Urothelium cell line (cell line): ENCODE measurements at places on chromosomes 4 and X.

GRCh38 chr4:165682611-165683010 lies 190.4 kb upstream of the TLL1 start:
- no peak for DNase-seq

GRCh38 chr4:155973639-155974475 lies 20.2 kb upstream of the CTSO start:
- peak; percentile 31 for DNase-seq

DNA sequence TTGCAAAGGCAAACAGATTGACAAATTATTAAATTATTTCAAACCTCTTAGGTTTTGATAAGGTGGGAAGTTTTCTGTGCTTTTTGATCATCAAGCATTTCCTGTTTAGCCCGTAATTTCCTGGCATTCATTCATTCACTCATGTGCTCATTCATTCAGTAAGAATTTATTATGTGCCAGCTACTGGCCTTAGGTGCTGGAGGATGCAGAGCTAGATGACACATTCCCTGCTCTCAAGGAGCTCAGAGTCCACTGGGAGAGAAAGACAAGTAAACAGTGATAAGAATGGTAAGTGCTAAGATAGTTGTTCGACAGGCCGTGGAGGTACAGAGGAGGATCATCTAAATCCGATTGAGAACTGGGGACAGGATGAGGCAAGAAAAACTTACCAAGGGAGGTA lies 153.0 kb downstream of the DCTD start:
- DNase-seq, result no peak

- peak; percentile 66 for DNase-seq
Measured at GRCh38 chr4:55635741-55636655, at the start of gene NMU. Gene NMU, minus strand, starts transcription at chr4:55636298. Its CDS starts 106 bp downstream, at chr4:55636192.

- DNase-seq, result no peak
Measured at GRCh38 chrX:13689741-13690211, 848 bp downstream of the RAB9A start.

DNA sequence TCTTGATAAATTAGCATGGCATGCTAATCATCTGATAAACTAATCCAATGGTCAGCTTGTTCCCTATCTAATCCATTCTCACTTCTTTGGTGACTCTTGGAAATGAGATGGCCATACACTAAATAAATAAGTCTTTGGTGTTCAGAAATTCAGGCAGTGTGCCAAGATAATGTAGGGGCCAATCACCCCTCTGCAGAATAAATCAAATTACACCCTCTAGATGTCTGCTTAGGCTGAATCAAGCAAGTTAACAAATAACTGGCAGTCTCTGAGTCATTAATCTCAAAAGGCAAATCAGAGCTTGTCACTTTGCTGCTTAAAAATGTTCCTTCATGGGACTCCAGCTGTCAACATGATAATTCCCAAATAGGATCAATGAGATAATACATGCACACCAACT lies 97.4 kb downstream of the NLGN4X start:
- no peak for DNase-seq

DNA sequence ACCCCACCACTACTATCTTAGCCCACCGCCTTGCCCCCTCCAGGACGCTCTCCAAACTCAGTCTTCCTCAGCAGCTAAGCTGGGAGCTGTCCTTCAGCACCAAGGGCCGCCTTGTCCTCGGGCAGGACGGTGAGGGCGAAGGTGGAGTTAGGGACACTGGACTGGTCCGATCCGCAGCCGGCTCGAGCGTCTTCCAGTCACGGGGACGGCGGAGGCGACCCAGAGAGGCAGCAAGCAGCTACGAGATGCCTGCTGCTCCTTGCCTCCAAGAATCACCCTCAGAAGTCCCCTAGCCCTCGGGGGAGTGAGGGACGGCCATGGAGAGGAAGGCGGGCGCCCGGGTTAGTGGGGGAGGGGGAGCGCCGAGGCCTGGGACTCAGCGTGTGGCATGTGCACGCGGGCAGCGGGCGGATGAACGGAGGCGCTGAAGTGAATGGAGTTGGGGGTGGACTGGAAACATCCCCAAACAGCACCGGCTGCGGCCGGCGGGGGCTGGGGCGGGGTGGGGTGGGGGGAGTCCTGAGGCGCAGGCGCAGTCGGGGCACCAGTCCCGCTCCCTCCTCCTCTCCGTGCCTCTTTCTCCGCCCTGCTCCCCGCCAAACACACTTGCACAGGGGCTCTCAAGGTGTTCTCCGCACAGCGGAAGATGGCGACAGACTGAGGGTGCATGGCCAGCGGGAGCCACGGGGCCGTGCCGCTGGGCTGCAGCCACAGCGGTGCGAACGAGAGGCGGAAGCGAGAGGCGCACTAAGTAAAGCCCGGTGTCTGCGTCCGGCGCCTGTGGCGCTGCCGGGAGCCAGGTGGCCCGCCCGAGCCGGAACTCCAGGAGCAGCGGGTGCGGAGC lies at the start of gene NALF2:
Gene NALF2, plus strand, starts transcription at position 545 of the 844 bp plus-strand sequence. CDS start 957 bp downstream, outside the sequence.
- DNase-seq, result peak; percentile 67

DNA sequence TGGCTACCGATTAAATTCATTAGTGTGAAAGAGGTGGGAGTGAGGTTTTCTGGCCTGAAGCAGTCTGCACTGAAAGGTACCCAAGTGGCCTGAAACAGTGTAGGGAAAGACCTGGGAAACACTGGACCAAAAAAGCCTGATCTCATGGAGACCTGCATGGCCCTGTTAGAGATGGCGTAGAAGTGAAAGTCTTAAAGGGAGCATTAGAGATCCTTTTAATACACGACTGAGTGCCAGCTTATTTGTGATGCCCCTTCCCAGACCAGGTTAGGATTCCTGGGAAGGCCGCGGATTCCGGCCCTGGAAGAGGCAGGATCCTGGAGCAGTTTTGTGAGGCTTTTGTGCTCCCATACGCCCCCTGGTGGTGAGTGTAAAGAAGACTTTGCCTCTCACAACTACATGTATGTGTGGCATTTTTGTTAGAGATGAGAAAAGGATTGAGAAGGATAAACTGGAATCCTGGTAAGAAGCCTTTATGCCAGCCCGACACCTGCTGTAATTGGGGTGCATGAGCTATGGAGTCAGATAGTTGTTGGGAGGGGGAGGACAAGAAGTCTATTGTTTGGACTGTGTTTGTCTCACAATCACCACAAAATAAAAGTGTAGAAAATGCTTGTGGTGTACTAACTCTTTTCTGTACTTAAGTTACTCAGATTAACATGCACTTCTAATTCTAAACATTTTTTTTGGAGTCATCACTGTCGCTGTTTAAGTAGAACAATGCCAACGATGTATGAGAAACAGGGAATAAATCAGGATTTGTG lies 54.0 kb downstream of the JADE1 start:
- peak; percentile 71 for DNase-seq

DNA sequence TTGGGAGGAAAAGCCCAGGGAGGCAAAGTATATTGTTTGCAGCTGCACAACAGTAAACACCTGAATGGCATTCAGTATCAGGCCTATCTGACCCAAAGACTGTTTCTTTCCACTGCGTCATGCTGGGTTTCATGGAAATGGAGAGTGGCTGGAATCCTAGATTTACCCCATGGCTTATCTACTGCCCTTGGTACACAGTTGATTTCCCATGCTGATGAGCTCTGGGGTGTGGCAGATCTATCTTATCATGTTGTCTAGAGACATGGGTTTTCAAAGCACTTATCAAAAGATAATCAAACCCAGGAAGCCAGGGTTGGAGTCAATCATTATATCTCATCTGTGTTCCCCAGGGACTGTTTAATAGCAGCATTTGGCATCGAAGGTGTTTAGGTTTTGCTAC lies 72.1 kb downstream of the CLNK start:
- DNase-seq, result no peak

- no peak for DNase-seq
Measured at GRCh38 chrX:151239751-151240150, 63.4 kb downstream of the GPR50 start.

GRCh38 chr4:82381235-82381634 lies 7.4 kb upstream of the HNRNPD start:
- DNase-seq, result no peak

DNA sequence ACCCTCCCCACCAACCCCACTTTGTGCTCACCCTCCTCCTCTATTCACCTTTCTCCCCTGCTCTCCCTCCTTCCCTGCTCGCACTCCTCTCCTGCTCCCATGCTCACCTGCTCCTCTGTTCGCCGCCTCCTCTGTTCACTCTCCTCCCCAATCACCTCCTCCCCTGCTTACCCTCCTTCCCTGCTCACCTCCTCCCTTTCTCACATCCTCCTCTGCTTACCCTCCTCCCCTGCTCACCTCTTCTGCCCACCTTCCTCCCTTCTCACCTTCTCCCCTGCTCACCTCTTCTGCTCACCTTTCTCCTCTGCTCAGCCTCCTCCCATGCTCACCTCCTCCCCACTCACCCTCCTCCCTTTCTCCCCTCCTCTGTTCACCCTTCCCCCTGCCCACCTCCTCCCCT lies 357.2 kb downstream of the UNC5C start:
- DNase-seq, result no peak

- no peak for DNase-seq
Measured at GRCh38 chr4:1418494-1419285, 12.4 kb upstream of the NKX1-1 start.

DNA sequence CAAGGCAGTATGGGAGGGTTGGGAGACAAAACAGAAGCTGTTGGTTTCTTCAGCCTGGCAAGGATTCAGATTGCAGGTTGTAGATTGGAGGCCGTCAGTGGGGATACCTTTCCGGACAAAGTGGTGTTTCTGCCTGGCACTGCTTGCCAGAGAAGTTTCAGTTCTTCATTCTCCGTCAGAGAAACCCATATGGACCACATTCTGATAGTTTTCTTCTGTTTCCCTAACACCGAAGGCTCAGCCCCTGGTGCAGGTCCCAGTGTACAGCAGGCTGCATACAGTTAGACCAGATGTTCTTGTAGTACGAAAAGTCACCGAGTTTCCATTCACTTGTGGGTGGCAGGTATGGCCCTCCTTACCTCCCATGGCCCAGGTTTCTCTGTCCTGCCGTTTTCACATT lies 107.3 kb downstream of the PTTG2 start:
- DNase-seq, result no peak

DNA sequence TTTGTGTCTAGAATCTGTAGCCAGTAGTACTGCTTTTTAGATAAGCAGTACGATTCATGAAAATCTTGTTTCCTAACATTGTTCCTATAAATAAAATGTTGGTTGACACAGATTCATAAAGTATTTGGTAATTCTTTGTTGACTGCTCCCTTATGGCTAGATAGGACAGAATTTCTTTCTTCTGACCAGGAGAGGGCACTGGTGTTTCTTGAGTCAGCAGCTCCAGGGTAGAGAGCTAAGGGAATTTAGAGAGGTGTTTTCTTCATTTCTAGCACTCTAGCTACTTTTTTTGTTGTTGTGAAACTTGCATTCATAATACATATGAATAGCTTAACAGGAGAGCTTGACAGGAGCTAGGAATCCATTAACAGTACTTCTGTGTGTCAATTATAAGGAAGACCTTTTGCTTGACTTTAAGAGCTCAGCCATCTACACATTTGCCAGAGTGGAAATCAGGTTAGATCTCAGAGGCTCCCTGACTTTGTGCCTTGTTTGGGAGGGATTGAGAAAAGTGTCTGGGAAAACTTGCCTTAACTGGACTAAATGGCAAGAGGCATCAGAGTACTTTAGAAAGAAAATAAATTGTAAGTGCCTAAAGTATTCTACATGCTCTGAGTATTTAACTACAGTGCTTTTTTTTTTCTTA lies 756.1 kb downstream of the SH3BGRL start:
- peak; percentile 11 for DNase-seq

GRCh38 chr4:110119880-110120279 lies 78.5 kb downstream of the ELOVL6 start:
- no peak for DNase-seq

DNA sequence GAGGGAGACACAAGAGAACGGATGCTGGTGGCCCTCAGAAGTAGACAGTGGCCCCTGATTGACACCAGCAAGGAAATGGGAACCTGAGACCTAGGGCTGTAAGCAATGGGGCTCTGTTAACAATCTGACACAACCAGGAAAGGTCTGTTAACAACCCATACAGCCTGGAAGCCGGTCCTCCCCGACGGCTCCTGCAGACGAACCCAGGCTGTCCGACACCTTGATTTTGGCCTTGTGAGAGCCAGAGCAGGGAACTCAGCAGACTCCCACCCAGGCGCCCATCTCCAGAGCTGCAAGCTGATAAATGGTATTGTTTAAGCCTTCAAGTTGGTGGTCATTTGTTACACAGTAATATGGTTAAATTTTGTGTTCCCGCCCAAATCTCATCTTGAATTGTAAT lies 10.2 kb upstream of the CYTL1 start:
- DNase-seq, result no peak

DNA sequence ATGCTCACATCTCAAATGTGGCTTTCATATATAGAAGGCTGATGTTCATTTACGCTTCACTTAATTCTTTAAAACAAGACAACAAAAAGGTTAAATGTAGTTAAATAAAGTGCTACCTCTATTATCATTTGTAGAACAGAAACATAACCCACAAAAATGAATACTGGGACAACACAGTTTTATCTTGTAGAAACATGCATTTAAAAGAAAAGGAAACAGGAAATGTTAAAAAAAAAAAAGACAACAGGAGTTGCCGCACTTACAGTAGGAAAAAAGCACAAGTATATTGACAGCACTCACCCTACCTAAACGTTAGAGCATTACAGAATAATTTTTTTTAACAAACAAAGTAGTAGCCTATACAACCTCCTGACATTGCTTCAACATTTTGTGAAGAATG lies 4.8 kb downstream of the THOC2 start:
- no peak for DNase-seq

GRCh38 chr4:158821228-158821971 lies 52.6 kb downstream of the FNIP2 start:
- no peak for DNase-seq
